ENCODE measurements at places on chromosomes 12 and 14. TPM values are rescaled to one million over a fixed set of nuclear protein-coding genes. Genes with fewer than 3 reads are reported as not detected.

DNA sequence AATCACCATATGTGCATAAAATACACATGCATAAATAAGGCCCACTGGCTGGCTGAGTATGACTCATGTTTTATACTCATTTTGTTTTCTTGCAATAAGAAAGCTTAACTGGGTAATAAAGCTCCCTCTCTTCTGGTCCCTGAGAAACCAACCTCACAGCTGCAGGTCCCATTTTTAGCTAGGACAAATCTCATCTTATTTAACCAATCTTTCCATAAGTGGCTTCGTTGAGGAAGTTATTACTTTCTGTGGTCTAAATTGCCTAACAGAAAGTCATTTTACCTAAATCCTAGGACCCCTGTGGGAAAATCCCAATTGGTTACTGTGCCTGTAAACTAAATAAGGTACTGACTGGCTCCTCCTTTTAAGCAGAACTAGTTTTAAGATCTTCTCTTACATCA is 232.8 kb upstream of the FBXO33 start:
- DNase-seq = no peak

- DNase-seq = no peak
Measured at GRCh38 chr14:99937475-99938244, 127.6 kb upstream of the EVL start.

The MSI1 gene
- polyA plus RNA-seq = 24.0 TPM

The CLEC4C gene
- not detected for polyA plus RNA-seq

DNA sequence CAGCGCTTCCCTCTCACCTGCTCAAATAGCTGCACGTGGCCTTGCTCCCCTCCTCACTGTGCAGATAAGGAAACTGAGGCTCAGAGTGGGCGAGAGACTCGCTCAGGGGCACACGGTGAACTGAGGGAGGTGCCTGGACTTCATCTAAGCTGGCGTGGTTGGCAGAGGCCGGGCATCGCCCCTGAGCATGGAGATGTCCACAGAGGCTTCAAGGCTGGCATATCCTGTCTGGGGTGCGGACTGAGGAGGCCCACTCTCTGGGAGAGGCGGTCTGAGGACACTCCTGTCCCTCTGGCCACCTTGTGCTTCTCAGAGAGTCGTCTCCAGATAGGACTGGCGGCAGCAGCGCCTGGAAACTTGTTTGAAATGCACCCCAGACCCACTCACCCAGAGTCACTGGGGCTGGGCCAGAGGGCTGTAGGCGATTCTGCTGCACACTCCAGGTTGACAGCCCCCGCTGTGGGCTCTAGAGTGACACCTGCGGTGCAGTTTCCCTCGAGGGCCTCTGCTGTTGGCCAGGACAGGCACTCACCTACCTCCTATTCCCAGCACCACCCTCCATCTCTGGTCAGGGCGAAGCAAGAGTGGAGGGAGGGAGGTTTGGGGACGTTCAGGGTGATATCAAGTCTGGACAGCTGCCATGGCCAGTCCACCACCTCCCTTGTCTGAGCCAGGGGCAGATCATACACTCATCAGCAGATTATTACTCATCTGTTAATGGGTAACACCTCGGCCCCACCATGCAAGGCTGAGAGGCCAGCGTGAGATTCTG is 11.2 kb upstream of the LBHD2 start:
- no peak for DNase-seq

The GSKIP gene
- polyA plus RNA-seq = 26.0 TPM

Measured in renal pelvis (tissue), 12 donors.